ENCODE measurements at places on chromosomes 12 and 14. TPM values are rescaled to one million over a fixed set of nuclear protein-coding genes. Genes with fewer than 3 reads are reported as not detected.

The SPTSSA gene
- 14.2 TPM for total RNA-seq

The A2M gene
- 569 TPM for total RNA-seq

The TNFAIP2 gene
- total RNA-seq: 50.5 TPM

The PROX2 gene
- total RNA-seq: not detected

The KLHL33 gene
- total RNA-seq: 0.77 TPM

The ACSM4 gene
- not detected for total RNA-seq

The LUM gene
- 52.0 TPM for total RNA-seq

The BORCS5 gene
- 9.3 TPM for total RNA-seq
